ENCODE measurements at places on chromosomes 11 and 22.

DNA sequence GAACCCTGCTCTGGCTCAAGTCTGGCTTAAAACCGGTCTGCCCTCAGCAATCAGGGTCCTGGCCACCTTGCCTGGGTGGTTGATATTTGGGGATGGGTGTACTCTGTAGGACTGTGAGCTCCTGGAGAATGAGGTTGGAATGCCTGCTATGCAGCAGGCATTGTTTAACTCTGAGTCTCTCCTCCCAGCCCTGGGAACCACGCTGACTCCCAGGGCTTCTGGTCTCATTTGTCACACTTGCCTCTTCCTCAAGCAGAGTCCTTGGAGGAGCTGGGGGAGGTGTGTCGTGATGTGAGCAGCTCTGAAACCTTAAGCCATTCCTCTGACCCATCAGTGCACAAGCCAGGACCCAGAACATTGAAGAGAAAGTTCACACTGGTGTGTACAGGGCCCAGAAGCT is 340.1 kb downstream of the MN1 start:
- no peak for DNase-seq

- no peak for DNase-seq
Observed at GRCh38 chr11:115298300-115299012, 205.8 kb downstream of the CADM1 start.

DNA sequence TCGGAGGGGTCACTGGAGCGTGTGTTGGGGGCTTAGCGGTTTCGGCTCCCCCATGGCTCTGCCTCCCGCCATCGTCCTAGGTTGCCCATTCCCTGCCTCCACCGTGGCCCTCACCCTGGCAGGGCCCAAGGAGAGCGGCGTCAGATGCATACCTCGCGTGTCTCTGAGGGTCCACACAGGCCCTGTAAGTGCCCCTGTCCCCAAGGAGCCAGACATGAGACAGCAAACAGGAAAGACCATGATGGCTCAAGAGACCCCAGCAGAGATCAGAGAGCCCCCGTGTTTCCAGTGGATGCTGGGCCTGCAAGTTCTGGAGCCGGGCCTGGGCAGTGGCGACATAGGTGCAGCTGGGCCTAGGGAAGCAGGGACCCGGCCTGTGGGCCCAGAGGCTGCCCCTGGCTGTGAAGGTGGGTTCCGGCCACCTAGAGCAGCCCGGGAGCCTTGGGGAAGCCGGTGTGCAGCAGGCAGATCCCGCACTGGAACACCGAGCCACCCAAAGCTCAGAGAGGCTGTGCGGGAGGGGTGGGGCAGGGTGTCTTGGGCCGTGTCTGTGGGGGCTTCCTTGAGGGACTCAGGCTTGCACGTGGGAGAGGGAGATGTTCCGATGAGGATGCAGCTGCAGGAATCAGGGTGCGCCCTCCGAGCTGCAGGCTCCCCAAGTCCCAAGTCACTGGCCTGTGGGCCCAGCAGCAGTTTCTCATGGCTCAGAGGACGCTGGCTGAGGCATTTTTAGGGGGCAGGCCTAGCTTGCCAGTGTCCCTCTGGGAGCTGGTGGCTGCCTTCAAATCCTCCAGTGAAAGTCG is 126.4 kb downstream of the KCNQ1OT1 start:
- no peak for DNase-seq

DNA sequence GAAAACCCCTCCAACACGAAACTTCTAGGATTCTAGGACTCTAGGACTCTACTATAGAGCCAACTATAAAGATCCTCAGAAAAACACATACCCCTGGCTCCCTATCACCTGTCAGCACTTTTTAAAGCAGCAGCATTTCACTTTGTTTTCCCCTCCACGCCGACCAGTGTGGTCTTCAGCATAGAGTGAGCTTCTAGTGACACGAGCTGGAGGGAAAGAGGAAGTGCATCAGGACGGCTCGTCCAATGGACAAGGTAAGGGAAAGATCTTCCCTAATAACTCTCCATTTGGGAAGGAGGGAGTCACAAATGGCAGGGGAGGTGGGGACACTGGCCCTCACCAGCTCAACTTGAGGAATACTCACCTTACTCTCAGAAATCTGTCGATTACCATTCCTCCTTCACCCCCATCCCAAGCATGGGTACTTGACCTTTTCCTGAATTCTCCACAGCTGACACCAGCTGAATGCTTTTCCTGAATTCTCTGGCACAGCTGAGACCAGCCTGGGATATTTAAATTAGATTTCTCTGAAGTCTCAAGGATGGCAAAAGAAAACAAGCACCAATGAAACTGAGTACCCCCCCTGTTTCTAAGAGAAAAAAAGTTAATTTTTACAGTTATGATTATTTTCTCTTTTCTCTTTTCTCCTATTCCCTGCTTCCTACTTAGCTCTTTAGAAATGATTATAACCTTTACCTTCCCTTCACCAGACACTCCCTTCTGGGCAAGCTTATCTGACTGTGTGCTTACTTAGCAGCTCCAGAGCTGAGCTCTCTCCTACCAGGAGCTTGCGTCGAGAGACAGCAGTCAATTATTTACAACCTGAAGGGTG is 33.3 kb upstream of the NNMT start:
- DNase-seq, result no peak
